ENCODE measurements at places on chromosomes 11 and 22.

- no peak for DNase-seq
Measured at GRCh38 chr11:126997641-126998040, 2.9 kb downstream of the KIRREL3 start.

DNA sequence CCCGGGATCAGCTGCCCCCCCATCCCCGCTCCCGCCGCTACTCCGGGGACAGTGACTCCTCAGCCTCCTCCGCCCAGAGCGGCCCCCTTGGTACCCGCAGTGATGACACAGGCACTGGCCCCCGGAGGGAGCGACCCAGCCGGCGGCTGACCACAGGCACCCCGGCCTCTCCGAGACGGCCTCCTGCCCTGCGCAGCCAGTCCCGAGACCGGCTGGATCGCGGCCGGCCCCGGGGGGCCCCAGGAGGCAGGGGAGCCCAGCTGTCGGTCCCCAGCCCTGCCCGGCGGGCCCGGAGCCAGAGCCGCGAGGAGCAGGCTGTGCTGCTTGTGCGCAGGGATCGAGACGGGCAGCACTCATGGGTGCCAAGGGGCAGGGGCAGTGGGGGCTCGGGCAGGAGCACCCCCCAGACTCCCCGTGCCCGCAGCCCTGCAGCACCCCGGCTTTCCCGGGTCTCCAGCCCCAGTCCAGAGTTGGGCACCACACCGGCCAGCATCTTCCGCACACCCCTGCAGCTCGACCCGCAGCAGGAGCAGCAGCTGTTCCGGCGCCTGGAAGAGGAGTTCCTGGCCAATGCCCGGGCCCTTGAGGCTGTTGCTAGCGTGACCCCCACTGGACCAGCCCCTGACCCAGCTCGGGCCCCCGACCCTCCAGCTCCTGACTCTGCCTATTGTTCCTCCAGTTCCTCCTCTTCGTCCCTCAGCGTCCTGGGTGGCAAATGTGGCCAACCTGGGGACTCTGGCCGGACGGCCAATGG lies 3.9 kb downstream of the RASL10A start:
- DNase-seq, result no peak

GRCh38 chr22:41636467-41636866 lies 15.4 kb downstream of the XRCC6 start:
- DNase-seq, result no peak

GRCh38 chr22:39543095-39543494 lies 10.5 kb upstream of the RPS19BP1 start:
- DNase-seq, result no peak

DNA sequence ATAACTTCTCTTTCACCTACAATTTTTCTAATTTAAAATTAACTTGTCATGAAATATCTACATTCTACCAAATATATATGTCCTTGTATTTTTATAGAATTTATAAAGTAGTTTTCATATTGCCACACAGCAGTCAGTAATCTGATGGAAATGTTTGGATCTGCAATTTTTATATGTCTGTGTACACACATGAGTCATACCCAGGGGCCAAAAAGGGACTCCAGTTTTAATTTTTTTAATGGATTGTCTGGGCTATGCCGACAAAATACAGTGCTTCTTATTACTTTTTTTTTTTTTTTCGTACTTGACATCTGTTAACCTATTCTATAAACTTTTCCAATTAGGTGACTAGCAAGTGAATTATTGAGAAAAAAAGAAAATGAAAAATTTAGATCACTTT lies 6.3 kb downstream of the GUCY1A2 start:
- no peak for DNase-seq

DNA sequence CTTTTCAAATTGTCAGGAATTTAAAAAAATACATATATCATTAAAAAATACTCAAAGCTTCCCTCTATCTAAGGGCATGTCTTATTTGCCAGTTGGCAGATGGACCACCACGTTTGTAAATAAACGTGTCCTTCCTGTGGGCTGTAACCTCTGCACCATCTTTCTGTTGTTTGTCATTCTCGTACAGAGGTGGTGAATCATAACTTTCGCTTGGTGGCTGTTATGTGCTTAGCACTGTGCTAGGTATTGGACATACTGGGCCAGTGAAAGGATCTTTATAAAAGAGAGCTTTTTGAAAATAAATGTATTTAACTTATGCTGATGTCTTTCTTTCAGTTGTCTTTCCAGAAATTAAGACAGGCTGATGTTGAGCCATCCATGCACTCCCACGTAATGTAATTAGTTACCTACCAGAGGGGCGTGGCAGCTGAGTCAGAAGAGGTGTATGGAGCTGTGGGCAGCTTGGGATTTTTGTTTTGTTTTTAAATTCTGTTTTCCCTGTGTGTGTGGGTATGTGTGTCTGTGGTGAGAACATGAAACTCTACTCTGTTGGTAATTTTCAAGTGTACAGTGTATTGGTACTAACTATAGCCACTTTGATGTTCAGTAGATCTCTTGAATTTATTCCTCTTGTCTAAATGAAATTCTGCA lies 62.7 kb downstream of the TECTA start:
- DNase-seq, result no peak

All from MV-4-11 (cell line).